ENCODE measurements at places on chromosomes 11 and 22.

DNA sequence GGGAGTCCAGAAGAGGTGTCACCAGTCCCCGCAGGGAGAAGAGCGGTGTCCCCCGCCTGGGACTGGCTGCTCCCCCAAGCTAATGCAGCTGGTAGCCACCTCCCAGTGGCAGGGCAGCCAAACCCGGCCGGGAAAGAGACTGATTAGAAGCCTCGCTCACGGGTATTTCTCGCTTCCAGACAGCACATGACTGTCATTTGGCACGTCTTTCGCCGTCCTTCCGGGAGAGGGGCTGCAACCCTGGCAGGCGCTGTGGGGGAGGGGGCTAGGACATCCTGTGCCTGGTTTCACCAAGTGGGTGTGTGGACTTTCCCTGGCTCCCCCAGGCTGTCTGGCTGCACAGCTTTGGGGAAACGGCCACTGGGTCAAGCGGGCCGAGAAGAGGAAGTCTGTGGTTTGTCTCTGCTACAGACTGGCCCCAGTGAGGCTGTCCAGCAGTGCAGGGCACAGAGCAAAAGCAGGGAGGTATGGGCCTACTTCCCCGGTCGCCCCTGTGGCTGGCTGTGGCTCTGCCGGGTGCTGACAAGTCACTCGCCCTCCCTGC is 3.8 kb downstream of the CD81 start:
- DNase-seq, result no peak

DNA sequence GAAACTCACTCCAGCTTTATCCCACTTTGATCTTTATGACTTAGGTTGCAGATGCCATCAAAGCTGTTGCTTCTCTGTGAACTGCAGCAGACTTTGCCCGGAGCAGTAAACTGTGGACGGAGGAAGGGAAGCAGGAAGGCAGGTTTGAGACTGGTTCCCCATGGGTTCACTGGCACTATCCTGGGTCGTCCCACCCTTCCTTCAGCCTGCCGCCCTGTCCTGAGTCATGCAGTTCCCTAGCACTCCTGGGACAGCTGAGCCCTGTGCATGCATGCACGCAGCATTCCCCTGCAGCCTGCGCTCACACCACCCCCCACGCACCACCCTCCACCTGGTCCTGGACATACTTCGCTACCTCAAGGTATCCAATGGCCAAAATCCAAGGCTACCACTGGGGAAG is 23.5 kb upstream of the P2RY2 start:
- DNase-seq, result peak; percentile 11

DNA sequence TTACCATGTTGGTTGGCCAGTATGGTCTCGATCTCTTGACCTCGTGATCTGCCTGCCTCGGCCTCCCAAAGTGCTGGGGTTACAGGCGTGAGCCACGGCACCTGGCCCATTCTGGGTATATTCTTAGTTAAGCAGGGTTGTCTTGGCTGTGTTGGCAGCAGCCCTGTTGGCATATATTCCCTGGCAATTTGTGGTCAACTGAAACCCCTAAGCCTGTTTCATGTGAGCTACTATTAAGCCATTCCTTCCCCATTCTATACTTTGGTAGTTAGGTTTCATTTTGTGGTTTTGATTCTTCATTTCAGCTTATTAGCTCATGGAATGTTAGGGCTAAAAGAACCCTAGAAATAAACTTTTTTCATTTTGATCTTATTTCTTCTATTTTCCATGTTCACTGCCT is 22.2 kb upstream of the IL18BP start:
- no peak for DNase-seq

DNA sequence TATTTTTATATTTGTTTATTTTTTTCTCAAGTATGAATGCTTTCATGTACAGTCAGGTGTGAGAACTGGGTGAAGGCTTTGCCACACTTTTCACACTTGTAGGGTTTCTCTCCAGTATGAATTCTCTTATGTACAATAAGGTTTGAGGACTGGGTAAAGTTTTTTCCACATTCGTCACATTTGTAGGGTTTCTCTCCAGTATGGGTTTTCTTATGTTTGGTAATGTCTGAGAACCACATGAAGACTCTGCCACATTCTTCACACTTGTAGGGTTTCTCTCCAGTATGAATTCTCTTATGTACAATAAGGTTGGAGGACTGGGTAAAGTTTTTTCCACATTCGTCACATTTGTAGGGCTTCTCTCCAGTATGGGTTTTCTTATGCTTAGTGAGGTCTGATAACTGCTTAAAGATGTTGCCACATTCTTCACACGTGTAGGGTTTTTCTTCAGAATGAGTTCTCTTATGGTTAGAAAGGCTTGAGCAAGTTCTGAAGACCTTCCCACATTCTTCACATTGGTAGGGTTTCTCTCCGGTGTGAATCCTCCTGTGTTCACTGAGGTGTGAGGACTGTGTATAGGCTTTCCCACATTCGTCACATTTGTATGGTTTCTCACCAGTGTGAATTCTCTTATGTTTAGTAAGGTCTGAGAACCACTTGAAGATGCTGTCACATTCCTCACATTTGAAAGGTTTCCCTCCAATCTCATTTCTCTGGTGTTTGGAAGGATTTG is 19.7 kb downstream of the ZNF195 start:
- DNase-seq, result no peak

DNA sequence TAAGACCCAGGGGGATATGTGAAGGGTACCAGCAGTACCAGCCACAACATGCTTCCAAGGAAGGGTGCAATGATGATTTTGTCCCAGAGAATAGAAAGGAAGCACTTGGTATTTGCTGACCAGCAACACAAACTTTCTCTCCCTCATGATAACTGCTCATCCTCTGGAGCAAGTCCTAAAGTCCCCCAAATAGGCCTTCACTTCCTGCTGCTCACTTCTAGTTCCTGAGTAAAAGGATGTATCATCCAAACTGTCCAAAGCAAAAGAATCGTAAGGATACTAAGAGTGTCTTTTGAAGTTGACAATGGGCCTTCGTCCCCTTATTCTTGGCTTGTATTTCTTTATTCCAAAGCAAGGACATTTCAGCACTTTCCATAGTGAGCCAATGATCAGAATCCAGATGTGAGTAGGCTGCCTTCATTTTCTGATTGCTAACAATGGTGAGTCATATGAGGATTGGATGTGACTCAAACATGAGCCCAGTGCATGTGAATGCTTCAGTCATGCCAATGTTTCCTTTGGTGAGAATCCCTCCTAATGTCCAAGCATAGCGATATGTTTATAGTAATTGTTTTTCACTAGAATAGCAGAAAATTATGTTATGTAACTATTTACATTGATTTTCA is 243.4 kb upstream of the POU2AF2 start:
- DNase-seq, result peak; percentile 23

DNA sequence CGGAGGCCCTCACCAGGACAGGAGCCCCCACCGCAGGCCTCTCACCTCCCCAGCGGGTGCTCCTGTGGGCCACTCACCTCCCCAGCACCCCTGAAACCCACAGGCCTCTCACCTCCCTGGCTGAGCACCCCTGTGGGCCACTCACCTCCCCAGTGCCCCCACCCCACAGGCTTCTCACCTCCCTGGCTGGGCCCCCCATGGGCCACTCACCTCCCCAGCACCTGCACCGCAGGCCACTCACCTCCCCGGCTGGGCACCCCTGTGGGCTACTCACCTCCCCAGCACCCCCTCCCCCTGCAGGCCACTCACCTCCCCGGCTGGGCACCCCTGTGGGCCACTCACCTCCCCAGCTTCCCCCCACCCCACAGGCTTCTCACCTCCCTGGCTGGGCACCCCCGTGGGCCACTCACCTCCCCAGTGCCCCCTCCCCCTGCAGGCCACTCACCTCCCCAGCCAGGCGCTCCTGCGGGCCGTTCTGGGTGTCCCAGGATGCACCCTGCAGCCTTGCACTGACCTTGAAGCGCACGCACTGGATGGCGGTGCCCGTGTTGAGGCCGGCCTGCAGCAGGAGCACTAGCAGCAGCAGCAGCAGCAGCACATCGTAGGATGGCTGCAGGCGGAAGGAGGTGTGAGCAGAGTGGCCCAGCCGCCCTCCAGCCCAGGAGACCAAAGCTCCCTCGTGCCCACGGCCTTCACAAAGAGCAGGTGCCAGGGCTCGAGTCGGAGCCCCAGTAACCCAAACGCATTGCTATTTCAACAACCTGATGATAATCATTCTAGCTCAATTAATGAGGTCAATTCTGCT is 5.7 kb upstream of the TTLL8 start:
- DNase-seq, result no peak

DNA sequence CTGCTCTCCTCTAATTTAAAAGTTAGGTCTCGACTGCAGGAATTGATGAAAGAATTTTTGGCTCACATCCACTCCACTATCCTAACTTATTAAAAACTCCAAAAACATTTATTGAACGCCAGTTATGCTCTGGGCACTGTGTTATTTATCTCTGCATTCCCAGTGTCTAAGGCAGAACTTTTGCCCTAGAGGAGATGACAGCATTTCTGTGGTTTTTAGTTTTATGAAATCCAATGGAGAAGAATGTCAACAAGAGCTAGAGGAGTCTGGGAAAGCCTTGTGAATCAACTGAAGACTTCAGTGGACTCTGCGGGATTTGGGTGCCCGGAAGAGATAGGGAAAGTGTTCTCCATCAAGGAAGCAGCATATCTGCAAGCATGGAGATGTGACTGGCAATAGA is 217.0 kb upstream of the PGR start:
- no peak for DNase-seq

DNA sequence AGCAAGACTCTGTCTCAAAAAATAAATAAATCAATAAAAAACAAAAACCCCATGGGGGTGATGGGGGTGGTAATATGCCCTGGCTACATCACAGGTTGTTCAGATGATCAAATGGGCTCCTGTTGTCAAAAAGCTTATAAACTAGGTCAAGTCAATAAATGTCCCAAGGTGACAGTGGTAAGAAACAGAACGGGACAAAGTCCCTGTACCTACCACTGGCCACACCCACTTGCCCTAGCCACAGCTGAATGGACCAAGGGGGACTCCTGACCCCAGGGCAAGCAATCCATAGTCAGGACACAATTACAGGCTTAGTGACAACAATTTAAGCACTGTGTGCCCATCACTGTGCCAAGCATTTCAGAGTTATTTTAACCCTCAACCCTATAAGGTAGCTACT is 6.0 kb downstream of the NAGA start:
- no peak for DNase-seq

DNA sequence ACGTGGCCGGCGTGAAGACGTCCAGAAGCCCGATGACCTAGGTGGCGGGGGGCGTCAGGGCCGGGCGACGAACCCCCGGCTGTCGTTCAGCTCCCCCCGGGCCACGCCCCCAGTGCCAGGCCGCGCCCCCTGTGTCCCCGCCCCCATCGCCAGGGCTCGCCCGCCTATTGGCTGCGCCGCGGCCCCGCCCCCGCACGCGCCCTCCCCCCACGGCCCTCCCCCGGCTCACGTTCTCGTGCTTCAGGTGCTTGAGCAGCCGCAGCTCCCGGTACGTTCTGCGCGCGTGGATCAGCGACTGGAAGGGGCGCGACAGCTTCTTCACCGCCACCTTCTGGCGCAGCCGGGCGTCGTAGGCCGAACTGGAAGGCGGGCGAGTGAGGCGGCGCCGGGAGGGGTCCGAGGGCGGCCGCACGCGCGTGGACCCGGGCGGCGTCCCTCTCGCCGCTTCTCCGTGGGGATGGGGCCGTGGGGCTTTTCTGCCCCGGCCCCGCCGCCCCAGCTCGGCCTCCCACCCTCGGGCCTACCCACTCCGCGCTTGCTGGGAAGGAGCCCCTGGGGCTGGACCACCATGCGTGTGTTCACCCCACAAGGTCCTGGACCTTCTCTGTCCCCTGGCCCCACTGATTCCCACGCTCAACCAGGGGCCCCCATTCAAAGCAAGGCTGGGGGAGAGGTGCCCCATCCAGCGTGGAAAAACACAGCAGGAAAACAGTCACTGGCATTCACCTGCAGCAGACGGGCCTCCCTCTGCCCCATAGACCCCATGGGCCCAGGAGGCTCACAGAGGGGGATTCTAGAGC is 2.4 kb downstream of the MAPK11 start:
- DNase-seq, result no peak

DNA sequence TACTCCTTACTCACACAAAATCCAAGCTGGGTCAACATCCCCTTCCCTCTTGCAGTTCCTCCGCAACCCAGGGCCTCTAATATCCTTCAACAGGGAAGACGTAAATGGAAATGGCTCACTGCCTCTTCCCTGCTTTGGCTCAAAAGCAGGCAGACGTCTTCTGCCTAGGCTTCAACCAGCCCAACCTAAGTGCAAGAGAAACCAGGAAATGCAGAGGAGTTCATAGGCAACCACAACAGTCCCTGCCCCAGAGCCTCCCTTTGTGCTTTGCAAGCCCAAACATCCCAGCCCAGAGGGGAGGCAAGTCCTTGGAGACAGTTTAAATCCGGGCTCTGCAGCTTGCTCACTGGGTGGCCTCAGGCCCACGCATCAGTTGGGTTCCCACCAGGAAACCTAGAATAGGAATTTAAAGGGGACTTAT is 33.3 kb downstream of the CD6 start:
- DNase-seq, result no peak

DNA sequence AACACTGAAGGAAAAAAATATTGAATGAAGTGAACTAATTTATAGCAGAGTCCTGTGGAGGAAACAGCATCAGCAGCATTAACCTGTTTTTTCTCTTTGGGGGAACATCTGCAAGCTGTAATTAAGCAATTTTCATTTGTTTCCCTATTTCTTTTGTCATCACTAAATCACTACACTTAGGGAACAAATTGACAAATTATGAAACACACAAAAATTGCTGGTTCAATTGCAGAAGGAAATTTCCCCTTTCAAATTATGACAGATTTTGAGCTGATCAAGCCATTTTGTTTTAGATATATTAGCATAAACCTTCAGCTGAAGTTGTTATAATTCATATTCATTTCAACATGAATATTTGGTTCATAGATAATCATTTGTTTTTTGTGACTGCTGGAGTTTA is 22.2 kb upstream of the RAG2 start:
- DNase-seq, result no peak

DNA sequence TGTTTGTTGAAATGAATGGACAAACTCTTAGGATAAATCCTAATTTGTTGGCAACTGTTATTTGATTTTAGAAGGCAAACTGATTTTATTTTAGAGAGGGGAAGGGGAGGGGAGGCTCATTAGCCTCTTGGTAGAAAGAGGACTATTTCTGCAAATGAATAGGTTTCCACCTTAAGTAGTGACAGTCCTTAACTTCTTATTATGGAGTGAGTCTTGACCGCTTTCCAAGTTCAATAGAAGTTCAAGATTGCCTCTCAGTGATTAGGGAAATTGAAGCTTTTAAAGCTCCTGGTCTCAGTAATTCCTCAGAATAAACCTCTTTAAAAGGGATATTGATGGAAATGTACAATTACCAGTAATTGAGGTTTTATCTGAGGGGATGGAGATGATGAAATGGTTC is 55.7 kb downstream of the PANX1 start:
- DNase-seq, result no peak

DNA sequence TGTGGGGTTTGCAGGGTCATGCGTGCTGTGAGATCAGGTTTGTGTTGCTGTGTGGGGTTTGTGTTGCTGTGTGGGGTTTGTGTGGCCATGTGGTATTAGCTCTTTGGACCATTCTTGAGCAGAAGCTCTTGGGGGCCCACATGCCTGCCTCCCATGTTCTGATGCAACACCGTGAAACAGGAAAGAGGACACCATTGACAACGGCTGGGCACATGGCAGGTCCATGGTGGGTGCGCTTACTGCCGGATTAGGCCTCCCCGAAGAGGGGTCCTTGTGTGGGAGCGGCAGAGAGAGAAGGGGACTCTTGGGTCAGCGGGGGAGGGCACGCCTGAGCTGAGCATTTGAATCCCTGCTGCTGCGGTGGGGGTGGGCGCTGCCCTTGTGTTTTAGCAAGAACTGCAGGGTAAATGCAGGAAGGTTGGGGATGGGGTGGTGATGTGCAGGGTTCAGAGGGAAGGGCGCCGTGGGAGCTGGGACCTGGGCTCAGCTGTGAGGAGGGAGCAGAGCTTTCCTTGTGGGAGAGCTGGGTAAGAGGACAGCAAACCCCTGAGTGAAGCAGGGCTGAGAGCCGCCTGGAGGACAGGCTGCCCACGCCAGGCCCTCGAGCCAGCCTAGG is 361.5 kb downstream of the TBC1D22A start:
- DNase-seq, result no peak

GRCh38 chr11:17598700-17599459 is 51.8 kb downstream of the OTOG start:
- DNase-seq, result peak; percentile 86

All from dorsolateral prefrontal cortex (tissue), 122 donors.